Activated T-helper 1 cell treated with Interleukin-2 at 50 U/mL for 16 hours (primary cell): ENCODE measurements at places on chromosomes 6 and 20.

DNA sequence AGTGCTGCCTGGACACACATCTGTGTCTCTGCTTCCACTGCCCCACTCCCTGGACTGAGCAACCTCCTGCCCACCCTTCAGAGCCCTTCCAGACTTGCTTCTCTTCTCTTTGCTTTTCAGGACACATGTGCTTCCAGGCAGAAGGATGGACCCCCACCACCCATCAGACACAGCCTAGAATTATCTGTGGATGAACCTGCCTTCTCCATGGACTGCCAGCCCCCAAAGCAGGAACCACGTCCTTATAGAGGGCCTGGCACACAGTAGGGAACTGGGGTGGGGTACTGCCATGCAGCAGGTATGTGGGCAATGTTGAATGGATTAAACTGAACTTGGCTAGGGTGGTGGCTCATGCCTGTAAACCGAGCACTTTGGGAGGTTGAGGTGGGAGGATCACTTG, 3.6 kb downstream of the KIAA1755 start:
- DNase-seq: no peak

DNA sequence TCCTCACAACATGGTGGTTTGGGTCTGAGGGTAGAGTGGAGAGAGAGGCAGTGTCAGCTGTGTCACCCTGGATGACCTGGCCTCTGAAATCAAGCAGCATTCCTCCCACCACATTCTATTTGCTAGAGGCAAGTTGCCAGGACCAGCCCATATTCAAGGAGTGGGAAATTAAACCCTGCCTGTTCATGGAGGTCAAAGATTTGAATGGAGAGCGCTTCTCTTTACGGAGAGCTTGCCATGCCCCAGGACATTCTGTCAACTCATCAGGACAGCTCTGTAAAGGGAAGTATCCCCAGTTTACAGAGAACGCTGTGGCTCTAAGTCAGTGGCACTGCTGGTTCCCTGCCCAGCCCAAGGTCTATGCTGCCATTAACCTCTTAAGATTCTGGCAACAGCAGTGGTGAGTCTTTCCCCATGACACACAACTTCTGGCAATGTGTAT, 90.0 kb upstream of the INSM1 start:
- no peak for DNase-seq

- DNase-seq: no peak
Measured at GRCh38 chr6:93954584-93954983, 535.2 kb upstream of the EPHA7 start.

DNA sequence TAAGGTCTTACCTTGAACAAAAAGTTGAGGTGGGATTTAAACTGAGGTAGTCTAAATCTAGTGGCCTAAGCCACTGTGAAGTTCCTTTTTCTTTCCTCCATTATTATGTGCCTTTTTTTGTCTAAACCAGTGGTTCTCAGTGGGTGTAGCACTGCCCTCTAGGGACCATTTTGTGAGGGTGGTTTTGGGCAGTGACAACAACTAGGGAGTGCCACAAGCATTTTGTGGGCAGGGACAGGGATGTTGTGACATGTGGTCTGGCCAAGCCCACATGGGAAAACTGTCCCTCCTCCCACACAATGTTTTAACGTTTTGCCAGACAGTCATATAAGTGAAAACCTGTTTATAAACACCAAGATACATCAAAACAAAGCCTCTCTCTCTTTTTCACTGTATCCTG, 899.4 kb upstream of the FLRT3 start:
- no peak for DNase-seq

- no peak for DNase-seq
Measured at GRCh38 chr20:25247518-25247955, 348 bp upstream of the PYGB start.

- no peak for DNase-seq
Measured at GRCh38 chr6:139494376-139494990, 120.0 kb upstream of the CITED2 start.

DNA sequence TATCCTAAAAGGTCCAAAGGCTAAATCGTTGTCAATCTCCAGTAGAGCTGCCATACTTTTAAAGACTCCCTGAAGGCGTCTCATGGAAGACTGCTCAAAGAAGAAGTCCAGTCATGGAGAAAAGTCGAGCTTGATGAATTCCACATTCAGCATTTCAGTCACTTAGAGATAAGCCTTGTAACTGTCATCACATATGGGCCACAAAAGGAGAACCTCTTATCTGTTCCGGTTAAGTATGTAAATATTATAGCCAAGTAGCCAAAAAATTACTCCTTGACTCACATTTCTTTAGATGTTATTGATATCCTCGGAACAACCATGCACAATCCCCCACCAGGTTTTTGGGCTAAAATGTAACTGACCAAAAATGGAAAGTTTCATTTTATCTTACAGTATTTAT, 9.8 kb upstream of the CNKSR3 start:
- DNase-seq: no peak

DNA sequence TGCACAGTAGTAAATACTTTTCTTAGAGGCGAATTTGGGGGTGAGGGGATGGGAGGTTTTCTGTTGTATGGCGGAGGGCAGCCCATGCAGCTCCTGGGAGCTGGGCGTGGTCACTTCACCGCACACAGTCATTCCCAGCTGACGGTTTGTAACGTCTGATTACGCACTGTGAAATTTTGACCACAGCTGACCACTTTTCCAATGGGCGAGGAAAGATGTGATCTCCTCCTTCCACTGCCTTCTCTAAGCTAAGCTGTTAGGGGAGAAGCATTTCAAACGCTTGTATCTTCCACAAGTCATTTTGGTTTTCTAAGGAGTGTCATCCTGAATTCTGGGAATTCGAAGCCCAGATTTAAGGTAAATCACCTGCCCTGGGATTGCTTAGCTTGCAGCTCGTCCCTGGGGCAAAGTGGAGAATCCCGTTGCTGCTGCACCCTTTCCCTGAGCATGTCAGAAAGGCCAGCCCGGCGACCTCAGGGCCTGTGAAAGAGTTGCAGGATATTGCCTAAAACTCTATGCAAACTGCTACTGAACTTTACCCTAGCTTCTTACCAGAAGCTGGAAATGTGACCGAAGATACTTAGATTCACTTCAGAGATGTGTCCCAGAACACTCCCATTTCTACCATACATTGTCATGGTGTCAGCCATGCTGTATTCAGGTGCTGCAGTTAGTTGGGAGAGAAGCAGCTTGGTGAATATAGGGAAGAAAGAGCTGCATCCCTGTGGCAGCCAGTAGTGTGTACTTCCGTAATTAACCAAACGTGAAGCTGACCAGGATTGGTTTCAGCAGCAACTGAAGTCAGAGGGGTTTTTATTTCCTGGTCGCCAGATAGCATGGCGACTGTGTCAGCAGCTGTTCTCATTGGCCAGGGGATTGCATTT, 58.9 kb downstream of the RREB1 start:
- no peak for DNase-seq

GRCh38 chr6:136351518-136352110, 62.0 kb upstream of the BCLAF1 start:
- no peak for DNase-seq

GRCh38 chr20:17835240-17835933, 133.2 kb downstream of the SNX5 start:
- no peak for DNase-seq

GRCh38 chr6:115948751-115949150, 111.9 kb downstream of the FRK start:
- DNase-seq: no peak

DNA sequence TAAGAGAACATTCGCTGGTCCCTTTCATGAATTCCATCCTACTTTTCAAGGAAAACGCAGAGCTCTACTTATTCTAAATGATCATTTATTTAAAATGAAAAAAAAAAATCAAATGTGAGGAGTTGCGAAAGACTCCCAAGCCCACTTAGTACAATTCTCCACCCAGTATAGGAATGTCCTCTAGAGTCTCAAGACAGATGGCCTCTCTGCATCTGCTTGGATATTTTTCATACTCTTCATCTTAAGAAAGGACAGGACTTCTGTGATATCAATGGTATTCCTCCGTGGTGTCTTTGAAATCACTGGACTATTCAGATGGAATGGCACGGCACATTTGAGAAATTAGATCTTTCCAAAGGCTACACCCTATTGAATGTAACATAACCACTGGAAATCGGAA, 107.1 kb downstream of the PTPRK start:
- DNase-seq: no peak

GRCh38 chr6:111737065-111737521, 131.4 kb upstream of the TRAF3IP2 start:
- no peak for DNase-seq

GRCh38 chr6:10407018-10407673, 7.7 kb downstream of the TFAP2A start:
- DNase-seq: no peak

- DNase-seq: no peak
Measured at GRCh38 chr20:10476319-10476724, 41.2 kb downstream of the SLX4IP start.

GRCh38 chr6:17884498-17885478, 102.6 kb downstream of the KIF13A start:
- DNase-seq: no peak

DNA sequence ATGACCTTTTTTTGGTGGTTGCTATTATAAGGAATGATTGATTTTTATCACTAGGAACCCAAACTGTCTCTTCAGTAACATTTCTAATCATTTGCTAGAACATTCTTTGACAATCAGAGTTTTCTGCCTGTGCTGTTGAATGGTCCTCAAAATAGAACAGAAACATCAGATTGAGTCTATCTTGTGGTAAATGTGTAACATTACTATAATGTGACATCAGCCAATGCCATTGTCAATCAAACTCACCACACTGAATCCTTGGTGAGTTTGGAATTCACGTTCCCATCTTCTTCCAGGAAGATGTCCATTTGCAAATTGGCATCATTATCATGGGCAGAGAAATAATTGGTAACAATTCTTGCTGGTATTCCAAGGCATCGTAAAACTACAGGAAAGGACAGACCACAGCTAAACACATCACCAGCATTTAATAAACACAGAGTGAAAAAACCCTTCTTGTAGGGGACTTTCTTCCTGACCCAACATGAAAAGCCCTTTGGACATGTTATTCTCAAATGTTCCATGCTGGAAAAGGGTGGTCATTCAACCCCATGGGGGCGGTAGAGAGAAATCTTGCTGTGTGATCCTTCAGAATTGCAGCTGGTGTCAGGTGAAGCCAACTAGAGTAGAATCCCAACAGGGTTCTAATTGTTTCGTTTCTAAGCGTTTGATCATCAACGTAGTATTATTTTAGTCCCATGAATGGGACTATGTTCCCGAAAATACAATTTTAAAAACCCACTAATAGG, 98.5 kb downstream of the F13A1 start:
- DNase-seq: no peak

DNA sequence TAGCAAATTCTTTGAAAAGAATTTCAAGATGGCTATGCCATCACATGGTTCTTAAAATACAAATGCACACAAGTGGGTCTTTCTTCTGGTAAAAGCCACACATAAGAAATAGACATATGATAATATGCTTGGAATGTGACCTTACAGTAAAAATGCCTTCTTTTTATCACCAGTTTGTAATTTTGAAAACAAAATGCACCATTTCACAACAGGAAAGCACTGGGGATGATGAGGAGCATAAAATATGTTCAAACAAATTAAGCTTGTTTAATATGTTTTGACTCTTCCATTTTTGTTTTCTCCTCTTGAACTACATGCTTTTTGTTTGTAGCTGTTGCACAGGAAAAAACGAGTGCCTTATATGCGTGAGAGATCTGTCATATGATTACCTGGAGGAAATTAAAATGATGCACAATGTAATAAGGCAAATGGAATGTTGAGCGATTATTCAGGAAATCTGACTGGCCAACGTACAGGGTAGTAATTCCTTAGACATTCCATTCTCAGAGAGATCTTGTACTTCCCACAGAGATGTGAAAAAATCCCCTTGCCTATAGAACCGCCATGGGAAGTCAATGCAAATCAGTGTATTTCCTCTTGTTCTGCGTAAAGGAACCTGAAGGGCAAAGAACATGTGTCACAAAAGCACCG, 911.6 kb downstream of the TFAP2A start:
- DNase-seq: no peak

DNA sequence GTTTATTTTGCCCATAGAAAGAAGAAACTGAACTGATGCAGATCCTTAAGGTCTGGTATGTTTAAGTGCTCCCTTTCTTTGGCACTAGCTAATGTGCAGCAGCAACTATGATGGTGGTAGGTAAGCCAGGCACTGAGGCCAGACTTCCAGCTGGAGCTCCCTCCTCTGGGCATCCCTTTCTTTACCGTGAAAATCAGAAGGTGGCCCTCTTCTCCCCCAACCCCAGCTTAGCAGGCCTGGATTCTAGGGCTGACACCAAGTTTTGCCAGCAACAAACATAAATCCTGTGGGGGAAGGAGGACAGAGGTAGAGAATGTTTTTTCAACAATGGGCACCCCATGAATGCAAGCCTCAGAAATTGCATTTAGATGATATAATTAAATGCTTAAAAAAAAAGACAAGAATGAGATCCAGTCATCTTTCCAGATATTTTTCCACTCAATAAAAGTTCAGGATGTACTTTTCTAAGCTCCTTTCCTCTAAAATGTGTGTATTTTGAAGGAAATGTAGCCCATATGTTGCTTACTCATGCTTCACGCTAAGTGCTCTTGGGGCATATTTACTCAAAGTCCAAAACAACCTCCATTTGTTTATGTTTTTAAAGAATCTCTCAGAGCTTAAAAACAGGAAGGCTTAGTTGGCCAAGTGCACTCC, 123.9 kb upstream of the NXT1 start:
- DNase-seq: no peak

- no peak for DNase-seq
Measured at GRCh38 chr6:14824060-14824459, 421.8 kb upstream of the JARID2 start.

GRCh38 chr6:143476545-143476944, 25.9 kb downstream of the PEX3 start:
- no peak for DNase-seq

GRCh38 chr20:61724376-61724775, 341.3 kb downstream of the TAF4 start:
- DNase-seq: no peak

- no peak for DNase-seq
Measured at GRCh38 chr20:51696304-51697071, 71.7 kb downstream of the ATP9A start.

- DNase-seq: no peak
Measured at GRCh38 chr6:35078226-35078850, 62.8 kb downstream of the TCP11 start.

- DNase-seq: no peak
Measured at GRCh38 chr6:36915599-36915998, 29.8 kb downstream of the C6orf89 start.

DNA sequence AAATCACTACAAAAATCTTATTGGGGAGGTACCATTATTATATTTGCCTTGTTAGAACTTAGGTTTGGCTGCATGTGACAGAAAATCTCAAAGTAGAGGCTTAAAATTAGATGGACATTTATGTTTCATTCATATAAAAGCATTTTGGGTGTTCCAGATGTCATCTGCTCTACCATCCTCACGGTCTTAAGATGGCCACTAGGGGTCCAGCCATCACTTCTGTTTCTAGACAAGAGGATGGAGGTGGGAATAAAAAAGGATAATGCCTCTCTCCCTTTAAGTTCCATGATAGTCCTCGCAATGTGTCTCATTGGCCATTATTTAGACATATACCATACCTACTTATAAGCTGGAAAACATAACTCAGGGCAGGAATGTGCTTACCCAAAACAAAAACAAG, 929.5 kb downstream of the KIF16B start:
- no peak for DNase-seq
